ENCODE measurements at places on chromosomes 2 and 18.

GRCh38 chr18:76874642-76875389, 52.5 kb downstream of the ZNF236 start:
- DNase-seq: no peak

- no peak for DNase-seq
Measured at GRCh38 chr2:69013840-69014821, 1.2 kb downstream of the ANTXR1 start.

DNA sequence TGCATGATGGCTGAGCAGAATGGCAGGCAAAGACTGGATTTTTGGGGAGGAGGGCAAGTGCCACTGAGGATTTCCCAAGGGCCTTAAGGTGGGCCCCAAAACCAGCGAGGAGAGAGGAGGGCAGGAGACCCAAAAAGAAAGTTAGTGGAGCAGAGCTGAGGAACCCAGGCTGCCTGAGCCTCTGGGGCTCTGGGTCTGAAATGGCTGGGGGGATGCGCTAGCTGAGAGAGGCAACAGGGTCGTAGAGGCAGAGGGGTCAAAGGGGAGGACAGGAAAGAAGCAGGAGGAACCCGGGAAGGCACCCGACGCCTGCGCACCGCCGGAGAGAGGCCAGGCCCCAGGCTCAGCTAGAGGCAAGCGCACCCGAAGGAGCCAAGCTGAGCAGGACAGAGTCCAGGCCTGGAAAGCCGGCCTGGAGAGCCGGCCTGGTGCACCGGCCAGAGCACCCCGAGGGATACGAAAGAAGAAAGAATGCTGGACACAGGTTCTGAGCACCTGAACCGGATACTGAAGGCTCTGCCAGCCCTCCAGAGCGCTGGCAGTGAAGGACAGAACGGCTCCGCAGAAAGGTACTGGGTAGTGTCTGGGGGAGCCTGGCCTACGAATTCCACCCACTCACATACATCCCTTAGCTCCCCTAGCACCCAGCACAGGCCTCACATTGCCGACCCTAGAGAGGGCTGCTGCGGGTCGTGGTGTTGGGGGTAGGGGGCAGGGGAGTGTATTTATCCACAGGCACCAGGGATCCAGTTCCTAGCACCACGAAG, 39.5 kb upstream of the ATP6V1B1 start:
- no peak for DNase-seq

GRCh38 chr18:8262221-8262620, 347.0 kb upstream of the RAB12 start:
- DNase-seq: no peak

DNA sequence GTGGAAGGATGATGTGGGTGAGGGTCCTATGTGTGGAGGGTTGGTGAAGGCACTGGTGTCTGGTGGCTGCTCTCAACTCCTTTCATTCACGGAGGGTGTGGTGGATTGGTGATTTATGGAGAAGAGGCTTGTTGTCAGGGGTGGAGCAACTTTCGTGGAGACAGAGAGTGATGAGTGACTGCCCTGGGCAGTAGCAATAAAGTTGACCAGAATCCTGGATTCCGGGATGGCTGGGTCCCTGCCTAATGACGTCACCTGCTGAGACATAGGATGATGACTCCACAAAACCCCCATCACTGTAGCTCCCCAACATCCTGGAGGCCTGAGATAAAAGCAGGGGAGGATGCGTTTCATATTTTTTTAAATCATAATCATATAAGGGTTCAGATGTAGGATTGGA, 193.0 kb downstream of the ACKR3 start:
- no peak for DNase-seq

GRCh38 chr2:144477281-144477956, 42.5 kb downstream of the ZEB2 start:
- no peak for DNase-seq

GRCh38 chr2:73290049-73290839, 3.1 kb downstream of the EGR4 start:
- no peak for DNase-seq

- no peak for DNase-seq
Measured at GRCh38 chr2:1115843-1116539, 165.3 kb downstream of the SNTG2 start.

GRCh38 chr2:7697052-7697451, 779.8 kb downstream of the RNF144A start:
- DNase-seq: no peak

DNA sequence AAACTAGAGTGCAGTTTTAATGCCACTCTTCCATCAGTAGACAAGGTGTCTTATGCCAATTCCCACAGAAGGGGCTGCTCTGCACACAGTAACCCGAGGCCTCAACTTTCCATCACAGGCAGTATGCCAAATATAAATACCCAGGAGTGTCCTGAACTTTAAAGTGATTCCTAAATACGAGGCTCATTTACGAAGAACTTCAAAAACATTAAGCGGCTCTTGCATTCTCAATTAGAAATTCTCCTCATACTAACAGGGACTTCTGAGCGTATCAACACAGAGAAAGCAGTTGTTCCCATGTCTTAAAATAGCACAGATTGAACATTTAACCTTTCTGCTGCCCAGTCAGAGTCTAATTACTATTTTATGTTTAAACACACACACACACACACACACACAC, 638.6 kb downstream of the ERBB4 start:
- no peak for DNase-seq

- no peak for DNase-seq
Measured at GRCh38 chr2:149192427-149192826, 138.0 kb upstream of the LYPD6 start.

- no peak for DNase-seq
Measured at GRCh38 chr2:126795656-126796055, 103.0 kb upstream of the TEX51 start.

GRCh38 chr2:205734436-205735037, 52.2 kb downstream of the NRP2 start:
- no peak for DNase-seq

GRCh38 chr18:76994086-76994654, 138.4 kb downstream of the MBP start:
- DNase-seq: no peak

DNA sequence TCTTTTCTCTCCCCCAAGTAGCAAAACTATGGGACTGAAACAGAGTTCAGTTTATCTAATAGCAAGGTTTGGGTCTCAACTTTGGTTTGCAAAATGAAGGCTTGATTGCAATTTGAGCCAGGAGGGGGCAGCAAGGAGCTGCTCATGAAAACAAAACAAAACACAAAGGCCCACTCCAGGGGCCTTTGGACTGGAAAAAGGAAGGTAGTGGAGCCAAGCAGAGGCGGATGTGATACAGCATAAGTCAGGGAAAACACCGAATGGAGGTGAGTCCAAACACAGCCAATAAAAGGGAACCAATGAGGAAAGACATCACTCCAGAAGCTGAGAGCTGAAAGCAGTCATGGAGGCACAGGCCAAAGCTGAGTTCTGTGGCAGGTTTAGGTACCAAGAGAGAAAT, 799.7 kb upstream of the ACVR2A start:
- DNase-seq: no peak

DNA sequence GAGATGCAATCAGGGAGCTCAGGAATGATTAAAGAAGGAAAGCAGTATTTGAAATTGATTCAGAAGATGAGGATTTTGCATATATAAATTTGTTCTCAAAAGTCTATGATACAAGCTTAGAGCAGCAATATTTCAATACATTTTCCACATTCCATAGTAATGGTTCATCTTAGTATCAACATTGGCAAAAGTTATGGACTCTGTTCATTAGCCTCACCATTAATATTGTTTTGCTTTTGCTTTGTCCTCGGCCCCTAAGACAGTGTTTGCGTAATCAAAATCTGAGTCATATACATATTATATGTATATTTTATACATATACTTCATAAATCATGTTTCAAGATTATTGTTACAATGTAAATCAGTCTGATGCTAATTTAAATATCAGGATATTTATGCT, 176.6 kb downstream of the CNTNAP5 start:
- no peak for DNase-seq

- DNase-seq: no peak
Measured at GRCh38 chr2:103875131-103875530, 978.8 kb upstream of the POU3F3 start.

GRCh38 chr18:3224223-3224622, 4.5 kb upstream of the MYOM1 start:
- DNase-seq: no peak

DNA sequence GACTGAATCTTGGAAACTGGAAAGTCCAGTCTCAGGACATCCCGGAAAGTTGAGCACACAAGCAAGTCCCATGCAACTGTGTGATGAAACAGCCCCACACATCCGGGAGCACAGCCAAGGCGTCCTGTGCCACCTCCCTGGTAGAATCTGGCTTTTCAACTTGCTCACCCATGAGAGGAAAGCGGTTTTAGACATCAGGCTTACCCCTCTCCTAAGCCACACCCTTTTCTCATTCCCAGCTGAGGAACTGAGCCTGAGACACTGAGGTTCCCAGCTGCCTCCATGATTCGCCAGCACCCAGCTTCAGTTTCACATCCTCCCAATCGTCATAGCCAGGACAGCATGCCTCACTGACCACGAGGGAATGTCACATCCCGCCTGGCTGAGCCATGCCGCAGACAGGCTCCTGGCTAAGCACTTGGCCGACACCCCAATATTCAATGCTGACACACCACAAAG, 60.3 kb downstream of the STEAP3 start:
- DNase-seq: no peak

DNA sequence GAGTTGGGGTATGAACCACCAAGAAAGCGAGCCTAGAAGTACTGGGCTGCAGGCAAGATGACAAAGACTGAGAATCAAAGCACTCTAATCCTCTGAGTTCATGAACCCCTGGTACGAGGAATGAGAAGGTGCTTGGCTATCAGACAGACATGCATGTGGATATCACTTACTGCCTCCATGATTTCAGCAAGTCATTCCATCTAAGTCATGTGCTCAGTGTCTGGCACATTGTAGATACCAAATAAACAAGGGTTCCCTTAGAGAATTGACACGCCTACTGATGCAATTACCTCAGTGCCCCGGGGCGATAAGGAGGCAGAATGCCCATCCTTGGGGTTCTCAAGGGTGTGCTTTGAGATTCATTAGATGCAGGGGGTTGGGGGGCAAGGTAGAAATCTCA, 125.6 kb upstream of the PKDCC start:
- no peak for DNase-seq

DNA sequence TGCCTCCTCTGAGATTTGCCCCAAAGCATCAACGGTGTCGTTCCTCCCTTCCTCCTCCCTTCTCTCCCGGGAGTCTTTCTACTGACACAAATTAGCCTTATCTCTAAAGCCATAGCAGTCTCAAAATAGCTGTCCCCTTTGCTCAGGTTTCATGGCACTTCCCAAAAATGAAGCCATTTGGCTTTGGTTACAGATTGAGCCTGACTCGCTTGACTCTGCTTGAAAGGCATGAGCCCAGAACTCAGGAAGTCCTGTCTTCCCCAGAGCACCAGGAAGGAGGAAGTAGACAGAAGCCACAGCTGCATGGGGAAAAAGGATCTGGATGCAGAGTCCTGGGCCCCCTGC, 234.4 kb upstream of the RGPD4 start:
- no peak for DNase-seq

GRCh38 chr2:173574324-173575112, 219.8 kb downstream of the CDCA7 start:
- no peak for DNase-seq

Measured in activated CD4-positive, CD25-positive, alpha-beta regulatory T cell treated with anti-CD3 and anti-CD28 coated beads, Interleukin-2, amount 50 U/mL, for 16 hours (primary cell).